ENCODE measurements at places on chromosomes 3 and 15.

DNA sequence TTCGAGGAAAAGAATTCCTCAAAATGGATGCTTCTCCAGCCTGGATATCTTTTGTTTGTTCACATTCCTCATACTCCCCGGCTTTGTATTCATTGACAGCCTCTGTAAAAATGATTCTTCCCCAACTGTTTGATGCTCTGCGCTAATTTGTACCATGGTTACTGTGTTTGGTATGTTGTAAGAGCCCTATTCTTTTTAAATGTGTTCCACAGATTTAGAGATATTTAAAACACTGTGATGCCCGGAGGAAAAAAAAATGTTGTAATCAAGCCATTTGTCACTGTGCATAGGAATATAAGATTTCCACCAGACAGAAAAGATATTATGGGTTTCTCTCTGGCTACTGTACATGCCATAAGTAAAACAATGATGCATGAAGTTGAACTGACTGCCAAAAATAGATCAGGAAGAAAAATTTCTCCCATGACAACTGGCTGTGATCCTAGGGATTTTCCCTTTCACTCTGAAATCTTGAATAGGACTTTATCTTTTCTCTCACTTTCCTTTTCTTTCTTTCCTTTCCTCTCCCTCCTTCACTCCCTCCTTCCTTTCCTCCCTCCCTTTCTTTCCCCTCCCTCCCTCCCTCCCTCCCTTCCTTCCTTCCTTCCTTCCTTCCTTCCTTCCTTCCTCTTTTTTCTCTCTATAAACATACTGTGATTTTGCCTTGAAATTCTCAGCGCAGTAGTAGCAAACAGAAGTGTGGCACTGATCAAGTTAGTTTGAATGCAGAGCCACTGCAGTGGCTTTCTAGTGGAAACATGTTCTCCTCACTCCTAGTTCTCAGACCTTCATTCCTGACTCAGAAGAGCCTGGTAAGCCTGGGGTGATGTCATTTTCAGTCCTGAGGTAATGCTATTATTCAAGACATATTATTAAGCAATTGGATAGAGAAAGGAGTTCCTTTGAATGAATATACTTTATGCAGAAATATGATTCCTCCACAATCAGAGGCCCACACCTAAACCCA is 254.9 kb upstream of the TBL1XR1 start:
- no peaks in the 10 kb centered on the region for H3K27me3 ChIP-seq
- no peaks in the 10 kb centered on the region for H3K36me3 ChIP-seq
- DNase-seq: no peak
- H3K4me3 ChIP-seq: no peak overlapping the region
- peaks cover 19% of the 10 kb centered on the region for H3K4me1 ChIP-seq

DNA sequence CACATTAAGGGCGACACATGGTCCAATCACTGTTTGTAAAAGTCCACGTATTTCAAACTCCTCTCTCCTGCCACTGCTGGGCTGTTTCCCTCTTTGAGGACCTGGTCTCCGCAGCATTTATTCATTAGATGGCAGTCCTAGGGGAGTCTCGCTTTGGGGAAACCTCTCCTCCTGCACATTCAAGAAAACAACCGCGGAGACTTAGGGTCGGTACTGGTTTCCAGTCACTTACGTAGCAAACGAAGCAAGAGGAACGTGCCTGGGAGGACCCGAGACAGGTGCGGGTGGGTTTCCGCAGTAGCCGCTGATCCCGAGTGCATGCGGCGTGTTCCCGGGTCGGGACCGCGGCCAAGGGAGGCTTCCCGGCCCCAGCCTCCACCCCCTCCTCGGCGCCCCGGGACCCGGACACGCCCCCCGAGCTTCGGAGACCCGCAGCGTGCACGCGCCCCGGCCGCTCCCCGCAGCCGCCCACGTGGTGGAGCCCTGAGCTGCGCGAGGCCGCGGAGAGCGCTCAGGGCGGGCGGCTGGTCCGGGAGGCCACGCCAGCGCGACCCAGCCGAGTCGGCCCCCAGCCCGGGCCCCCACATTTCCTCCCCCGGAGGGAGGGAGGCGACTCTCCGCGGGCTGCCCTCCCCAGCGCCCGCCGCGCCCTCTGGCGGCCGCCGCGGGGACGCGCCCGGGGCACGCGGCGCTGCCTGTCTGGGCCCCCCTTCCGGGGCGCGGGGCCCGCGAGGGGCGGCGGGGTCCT is 1.1 kb upstream of the IGF1R start:
- peak overlapping the region; percentile 93 for H3K4me3 ChIP-seq
- peaks cover 13% of the 10 kb centered on the region for H3K4me1 ChIP-seq
- peak; percentile 89 for DNase-seq
- no peaks in the 10 kb centered on the region for H3K36me3 ChIP-seq
- peaks cover 32% of the 10 kb centered on the region for H3K27me3 ChIP-seq
- H3K27ac ChIP-seq: peak overlapping the region; percentile 80

GRCh38 chr3:21509731-21510470 is 241.1 kb downstream of the ZNF385D start:
- no peak for DNase-seq
- H3K4me3 ChIP-seq: no peak overlapping the region
- no peak overlapping the region for H3K27ac ChIP-seq
- H3K4me1 ChIP-seq: no peaks in the 10 kb centered on the region
- peaks cover 4% of the 10 kb centered on the region for H3K36me3 ChIP-seq

GRCh38 chr3:169699536-169700050 is 36.1 kb upstream of the MECOM start:
- H3K27me3 ChIP-seq: peaks cover 28% of the 10 kb centered on the region
- peaks cover 3% of the 10 kb centered on the region for H3K4me1 ChIP-seq
- no peak overlapping the region for H3K4me3 ChIP-seq
- no peak overlapping the region for H3K27ac ChIP-seq
- DNase-seq: no peak

- no peak for DNase-seq
- peaks cover 8% of the 10 kb centered on the region for H3K4me1 ChIP-seq
- no peak overlapping the region for H3K4me3 ChIP-seq
These were observed 70.9 kb upstream of the LPP start for GRCh38 chr3:188083011-188083410.

DNA sequence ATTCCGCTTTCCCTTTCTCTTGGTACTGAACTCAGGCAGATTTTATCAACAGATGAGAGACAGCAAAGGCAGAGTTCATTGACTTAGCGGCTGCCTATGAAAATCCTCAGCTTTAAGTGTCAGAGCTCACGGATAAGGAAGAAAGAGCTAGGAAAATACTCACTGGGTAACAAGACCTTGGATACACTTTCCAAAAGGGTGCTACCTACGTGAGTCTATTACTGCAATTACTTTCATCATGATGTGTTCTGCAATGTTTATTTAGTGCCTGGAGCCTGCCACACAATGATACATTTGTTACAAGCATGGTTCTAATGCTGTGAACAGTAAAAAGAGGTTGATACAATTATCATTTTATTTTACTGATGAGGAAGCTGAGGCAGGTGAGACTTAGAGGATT is 177.5 kb downstream of the GRM7 start:
- DNase-seq: no peak
- no peaks in the 10 kb centered on the region for H3K36me3 ChIP-seq
- H3K4me3 ChIP-seq: no peak overlapping the region
- H3K4me1 ChIP-seq: no peaks in the 10 kb centered on the region
- H3K27ac ChIP-seq: no peak overlapping the region
- no peaks in the 10 kb centered on the region for H3K27me3 ChIP-seq

- peaks cover 14% of the 10 kb centered on the region for H3K36me3 ChIP-seq
- DNase-seq: no peak
- H3K27ac ChIP-seq: peak overlapping the region; percentile 33
- no peaks in the 10 kb centered on the region for H3K27me3 ChIP-seq
These were observed 54.7 kb downstream of the FOXP1 start for GRCh38 chr3:71528816-71529215.

DNA sequence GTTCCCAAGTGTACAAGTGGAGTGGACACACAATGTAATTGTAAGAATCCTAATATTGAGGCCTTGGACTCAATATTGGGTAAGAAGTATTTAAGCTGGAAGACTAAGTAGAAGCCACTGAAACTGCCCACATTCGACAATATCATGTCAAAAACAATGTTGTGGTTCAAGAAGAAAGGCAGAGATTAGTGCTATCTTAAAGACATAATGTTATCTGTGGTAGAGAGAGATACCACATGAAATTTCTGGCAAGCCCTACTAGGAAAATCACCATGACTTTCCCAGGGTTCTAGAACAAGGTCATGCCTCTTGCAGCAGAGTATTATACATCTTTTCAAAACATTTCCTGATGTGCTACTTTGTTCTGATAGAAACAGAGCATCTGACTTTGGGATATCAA is 192.6 kb downstream of the RAP2B start:
- no peaks in the 10 kb centered on the region for H3K4me1 ChIP-seq
- H3K36me3 ChIP-seq: no peaks in the 10 kb centered on the region
- no peaks in the 10 kb centered on the region for H3K27me3 ChIP-seq
- H3K27ac ChIP-seq: no peak overlapping the region

GRCh38 chr3:196989721-196990262 is 21.2 kb upstream of the PIGZ start:
- H3K27ac ChIP-seq: no peak overlapping the region
- H3K36me3 ChIP-seq: no peaks in the 10 kb centered on the region
- no peak overlapping the region for H3K4me3 ChIP-seq
- no peaks in the 10 kb centered on the region for H3K4me1 ChIP-seq

DNA sequence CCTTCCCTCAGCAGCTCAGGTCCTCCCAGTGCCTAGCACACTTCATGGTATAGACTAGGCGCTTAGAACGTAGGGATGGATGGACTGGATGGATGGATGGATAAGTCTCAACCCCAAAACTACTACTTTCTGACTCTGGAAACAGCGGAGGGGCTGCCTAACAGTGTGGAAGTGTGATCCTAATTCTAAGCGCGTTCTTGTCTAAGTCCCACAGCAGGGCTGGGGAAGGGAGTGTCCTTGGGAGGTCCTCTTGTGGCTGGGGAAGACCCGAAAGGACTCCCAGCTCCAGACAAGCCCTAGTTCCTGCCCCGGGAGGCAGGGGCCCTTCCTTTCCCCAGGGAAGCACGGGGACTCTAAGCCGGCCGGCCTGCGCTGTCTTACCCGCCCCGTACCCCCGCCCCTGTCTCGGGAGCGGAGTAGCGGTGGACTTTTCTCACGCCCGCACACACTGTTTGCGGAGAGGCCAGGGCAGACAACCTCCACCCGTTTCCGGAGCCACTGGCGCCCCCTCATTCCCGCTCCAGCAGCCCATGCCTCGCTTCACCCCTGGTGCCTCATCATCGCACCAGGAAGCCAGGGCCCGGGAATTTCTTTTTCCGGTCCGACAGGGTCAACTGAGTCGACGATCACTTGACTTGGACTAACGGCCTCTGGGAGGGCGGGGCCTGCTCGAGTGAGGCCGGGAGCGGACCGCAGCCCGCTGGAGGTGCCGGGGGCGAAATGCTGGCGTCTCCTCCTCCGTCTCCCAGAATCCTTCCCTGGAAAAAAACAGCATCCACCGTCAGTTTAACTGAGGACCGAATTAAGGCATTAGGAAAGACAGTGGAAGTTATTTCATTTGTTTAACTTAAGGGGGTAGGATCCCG is 133.3 kb downstream of the TBC1D2B start:
- H3K4me3 ChIP-seq: peak overlapping the region; percentile 86
- DNase-seq: peak; percentile 82
- H3K4me1 ChIP-seq: peaks cover 16% of the 10 kb centered on the region
- H3K36me3 ChIP-seq: no peaks in the 10 kb centered on the region
- no peaks in the 10 kb centered on the region for H3K27me3 ChIP-seq

DNA sequence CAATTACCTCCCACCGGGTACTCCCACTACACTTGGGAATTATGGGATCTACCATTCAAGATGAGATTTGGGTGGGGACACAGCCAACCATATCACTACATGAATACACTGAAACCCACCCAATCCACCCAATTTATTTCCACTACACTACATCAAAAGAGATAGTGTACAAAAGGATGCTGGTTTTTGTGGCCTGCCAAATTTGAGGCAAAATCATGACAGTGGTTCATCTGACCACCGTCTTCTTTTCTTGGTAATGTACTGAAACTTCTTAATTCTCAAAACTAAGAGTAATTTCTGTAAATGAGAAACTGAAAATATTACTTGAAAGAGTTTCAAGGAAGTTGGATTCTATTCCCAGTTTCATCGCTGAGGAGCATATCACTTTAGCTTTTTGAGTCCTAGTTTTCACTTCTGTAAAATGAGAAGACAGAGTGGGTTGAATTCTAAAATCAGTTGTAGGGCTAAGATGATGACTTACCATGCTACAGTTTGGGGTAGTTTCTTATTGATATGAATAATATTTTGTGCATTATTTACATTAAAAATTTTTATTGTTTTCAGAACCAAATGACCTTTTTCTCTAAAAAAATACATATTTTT is 360.4 kb upstream of the CNTN6 start:
- H3K36me3 ChIP-seq: no peaks in the 10 kb centered on the region
- no peak for DNase-seq
- no peak overlapping the region for H3K27ac ChIP-seq

DNA sequence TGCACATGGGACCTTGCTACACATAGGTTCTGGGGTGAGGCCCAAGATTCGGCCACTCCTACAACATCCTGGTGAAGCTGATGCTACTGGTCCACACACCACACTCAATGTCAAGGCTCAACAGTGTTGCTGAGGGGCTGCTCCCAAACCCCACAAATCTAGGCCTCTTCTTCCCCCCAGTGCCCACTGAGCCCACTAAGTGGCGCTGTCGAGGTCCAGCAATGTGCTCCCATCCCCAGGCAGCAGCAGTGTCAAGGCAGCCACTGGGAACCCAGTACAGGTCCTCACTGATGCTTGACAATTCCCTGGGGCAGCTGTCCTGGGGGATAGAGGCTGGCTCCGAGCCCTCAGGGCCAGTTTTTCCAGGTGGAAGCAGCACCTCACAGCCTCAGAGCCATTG is 21.5 kb downstream of the SCN5A start:
- no peaks in the 10 kb centered on the region for H3K4me1 ChIP-seq
- peaks cover 16% of the 10 kb centered on the region for H3K27me3 ChIP-seq
- DNase-seq: no peak
- H3K4me3 ChIP-seq: no peak overlapping the region
- H3K27ac ChIP-seq: no peak overlapping the region
- no peaks in the 10 kb centered on the region for H3K36me3 ChIP-seq

GRCh38 chr3:23685541-23686258 is 120.1 kb upstream of the UBE2E1 start:
- peak overlapping the region; percentile 43 for H3K27ac ChIP-seq
- H3K36me3 ChIP-seq: peaks cover 4% of the 10 kb centered on the region
- no peak for DNase-seq
- no peak overlapping the region for H3K4me3 ChIP-seq
- H3K4me1 ChIP-seq: peaks cover 16% of the 10 kb centered on the region
- H3K27me3 ChIP-seq: peaks cover 4% of the 10 kb centered on the region

GRCh38 chr3:197219619-197220018 is 78.8 kb downstream of the DLG1 start:
- no peaks in the 10 kb centered on the region for H3K36me3 ChIP-seq
- no peak overlapping the region for H3K27ac ChIP-seq
- H3K27me3 ChIP-seq: no peaks in the 10 kb centered on the region
- DNase-seq: no peak
- no peak overlapping the region for H3K4me3 ChIP-seq

Data from type B pancreatic cell (in vitro differentiated cells).